ENCODE measurements at places on chromosomes 1 and 21.

DNA sequence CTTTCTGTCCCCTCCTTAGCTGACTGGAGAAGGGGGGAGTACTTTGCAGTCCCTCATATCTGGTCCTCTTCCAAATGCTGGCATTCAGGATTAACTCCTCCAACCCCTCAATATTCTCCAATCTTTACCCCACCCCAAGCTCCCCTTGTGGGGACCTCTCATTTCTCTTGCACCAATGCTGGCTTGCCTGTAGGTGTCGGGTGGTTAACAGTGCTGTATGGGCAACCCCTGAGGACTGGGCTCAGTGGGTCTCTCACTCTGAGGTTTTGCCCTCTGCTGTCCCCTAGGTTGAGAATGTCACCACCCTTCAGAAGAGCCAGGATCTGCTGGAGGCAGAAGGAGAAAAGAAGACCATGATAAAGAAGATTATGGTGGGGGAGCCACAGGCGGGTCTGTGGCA lies 27.0 kb downstream of the MROH7 start:
- DNase-seq, result no peak

DNA sequence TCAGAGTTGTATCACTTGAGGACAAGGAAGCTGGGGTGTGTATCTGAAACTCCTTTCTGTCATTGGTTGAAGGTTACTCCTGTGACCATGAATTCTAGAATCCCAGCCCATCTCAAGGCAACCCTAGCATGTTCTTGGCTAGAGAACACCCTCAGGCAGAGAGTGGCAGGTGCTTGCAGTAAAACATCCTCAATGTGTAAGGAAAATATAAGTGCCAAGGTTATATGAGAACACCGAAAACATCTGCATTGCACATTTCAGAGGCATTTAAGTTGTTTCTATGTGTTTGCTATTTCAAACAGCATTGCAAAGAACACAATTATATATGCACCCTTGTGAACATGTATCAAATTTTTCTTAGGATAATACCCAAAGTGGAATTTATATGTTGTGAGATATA lies 471.9 kb downstream of the USP25 start:
- no peak for DNase-seq

DNA sequence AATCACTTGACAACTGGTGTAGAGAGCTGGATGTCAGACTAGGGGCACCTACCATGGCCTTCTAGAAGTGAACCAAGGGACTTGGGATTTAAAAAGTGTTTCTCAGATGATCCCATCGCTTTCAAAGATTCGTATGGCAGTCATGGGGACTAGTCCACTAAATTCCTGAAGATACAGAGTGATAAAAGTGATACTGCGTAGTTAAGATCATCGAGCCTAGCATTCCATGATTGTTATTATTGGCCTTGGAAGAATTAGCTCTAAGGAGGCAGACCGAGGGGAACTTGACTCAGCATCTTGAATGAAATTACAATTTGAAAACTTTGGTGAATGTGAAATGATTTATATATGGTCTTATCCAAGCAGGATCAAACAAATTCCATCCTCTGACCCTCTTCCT lies 1.3 kb upstream of the CHIA start:
- DNase-seq, result no peak

GRCh38 chr1:164969253-164969652 lies 387.3 kb downstream of the LMX1A start:
- DNase-seq, result no peak

DNA sequence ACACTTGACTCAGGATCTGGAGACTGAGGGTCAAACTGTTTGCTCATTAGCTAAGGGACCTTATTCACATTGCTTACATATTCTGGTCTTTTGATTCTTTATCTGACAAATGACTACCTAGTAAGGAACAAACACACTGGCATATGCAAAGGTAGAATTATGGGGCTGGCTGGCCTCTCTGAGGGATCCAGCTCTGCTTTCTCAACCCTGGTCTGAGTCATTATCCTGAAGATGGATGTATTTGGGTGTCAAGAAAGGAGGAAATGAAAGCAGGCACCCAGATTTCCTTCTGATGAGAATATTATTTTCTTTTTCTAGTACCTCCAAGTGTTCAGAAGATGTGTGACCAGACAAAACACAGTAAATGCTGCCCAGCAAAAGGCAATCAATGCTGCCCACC lies 6.0 kb downstream of the SMCP start:
- DNase-seq, result no peak

DNA sequence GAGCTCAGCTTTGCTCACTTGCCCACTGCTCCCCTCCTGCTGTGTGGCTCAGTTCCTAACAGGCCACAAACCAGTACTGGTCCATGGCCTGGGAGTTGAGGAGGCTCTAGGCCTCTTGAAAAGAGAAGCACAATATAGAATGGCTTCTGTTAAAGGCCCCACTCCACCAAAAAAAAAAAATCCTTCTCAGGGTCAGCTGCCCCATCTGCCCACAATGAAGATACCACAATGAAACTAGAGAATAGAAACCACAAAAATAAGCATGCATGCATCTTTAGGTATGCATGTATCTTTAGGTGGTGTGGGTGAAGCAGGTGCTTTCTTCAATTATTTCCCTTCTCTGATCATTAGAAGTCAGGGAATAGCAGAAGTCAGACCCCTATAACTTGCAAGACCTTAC lies 620.4 kb upstream of the BEND5 start:
- no peak for DNase-seq

DNA sequence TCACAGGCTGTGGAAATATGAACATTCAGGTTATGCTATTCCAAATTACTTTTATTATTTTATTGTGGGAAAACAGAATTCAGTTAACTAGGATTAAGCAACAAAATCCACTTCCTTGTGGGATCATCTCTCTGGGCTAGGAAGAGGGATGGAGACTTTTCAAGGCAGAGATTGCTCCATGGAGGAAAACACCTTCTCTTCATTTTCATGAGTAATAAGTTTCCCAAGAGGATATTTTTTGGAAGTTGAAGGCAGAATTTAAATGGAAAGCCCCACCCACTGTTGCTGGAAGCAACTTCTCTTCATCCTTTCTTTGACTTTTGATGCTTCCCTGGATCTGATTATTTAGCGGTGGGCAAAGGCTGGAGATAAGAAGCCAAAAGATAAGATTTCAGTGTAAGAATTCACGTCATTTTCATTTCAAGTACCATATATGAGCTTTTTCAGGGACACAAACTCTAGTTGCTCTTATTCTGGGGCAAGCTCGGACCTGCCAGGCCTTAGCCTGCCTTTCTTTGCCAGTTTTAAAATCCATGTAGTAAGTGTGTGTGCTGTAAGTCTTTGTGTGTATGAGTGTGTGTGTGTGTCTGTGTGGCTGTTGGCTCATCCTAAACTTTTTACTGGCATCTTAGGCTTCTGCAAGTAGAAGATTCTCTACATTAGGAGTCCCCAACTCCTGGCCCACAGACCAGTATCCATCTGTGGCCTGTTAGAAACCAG lies 11.7 kb upstream of the IL24 start:
- no peak for DNase-seq

- DNase-seq, result peak; percentile 11
These were observed 261.2 kb upstream of the NR5A2 start for GRCh38 chr1:199766218-199766792.

GRCh38 chr1:57976216-57976615 lies 552.4 kb upstream of the DAB1 start:
- no peak for DNase-seq

DNA sequence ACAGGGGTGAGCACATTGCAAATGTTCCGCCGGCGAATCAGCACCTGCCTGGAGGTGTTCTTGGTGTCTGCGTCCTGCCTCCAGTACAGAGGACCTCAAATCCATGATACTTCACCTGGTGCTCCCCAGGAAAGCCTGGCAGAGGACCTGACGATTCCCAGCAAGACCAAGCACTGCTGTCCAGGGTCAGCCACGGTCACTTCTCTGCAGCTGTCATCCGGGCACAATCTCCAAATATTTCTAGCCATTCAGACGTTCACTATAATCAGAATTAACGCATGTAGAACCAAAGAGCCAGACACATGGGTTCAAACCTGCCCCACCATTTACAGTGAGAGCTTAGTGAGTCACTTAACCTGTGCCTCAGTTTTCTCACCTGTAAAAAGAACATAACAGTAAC lies 74.5 kb downstream of the CLIC6 start:
- DNase-seq, result no peak
